Foreskin keratinocyte (primary cell): ENCODE measurements at places on chromosomes 11 and 22. TPM values are rescaled to one million over a fixed set of nuclear protein-coding genes. Genes with fewer than 3 reads are reported as not detected.

The CD81 gene
- polyA plus RNA-seq: 454 and 491 TPM in 2 replicates

The EPS8L2 gene
- 60.8 and 67.0 TPM in 2 replicates for polyA plus RNA-seq

The NXPE4 gene
- not detected in 2 replicates for polyA plus RNA-seq

The TAF1D gene
- polyA plus RNA-seq: 115 and 131 TPM in 2 replicates

The OR8G5 gene
- polyA plus RNA-seq: not detected in 2 replicates

The MUC6 gene
- not detected in 2 replicates for polyA plus RNA-seq

The NTM gene
- polyA plus RNA-seq: 16.1 and 20.2 TPM in 2 replicates

The RIMBP3C gene
- polyA plus RNA-seq: 0.01 and 0.02 TPM in 2 replicates

The MRGPRE gene
- polyA plus RNA-seq: not detected in 2 replicates
